Fibroblast of lung (primary cell): ENCODE measurements at places on chromosomes 1 and 21.

DNA sequence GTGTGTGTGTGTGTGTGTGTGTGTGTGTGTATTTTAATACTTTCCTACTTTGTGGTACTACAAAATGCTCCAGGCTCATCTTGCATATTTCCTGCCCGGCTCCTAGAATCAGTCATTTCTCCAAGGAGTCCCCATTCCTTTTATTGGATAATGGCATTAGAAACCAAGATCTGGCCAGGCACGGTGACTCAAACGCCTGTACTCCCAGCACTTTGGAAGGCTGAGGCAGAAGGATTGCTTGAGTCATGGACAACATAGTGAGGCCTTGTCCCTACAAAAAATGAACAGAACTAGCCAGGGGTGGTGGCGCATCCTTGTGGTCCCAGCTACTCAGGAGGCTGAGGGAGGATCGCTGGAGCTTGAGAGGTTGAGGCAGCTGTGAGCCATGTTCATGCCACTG lies 20.3 kb downstream of the EPB41 start:
- DNase-seq: peak; percentile 17

GRCh38 chr1:99540744-99541143 lies 105.2 kb upstream of the PALMD start:
- no peak for DNase-seq

- DNase-seq: no peak
These were observed 514.2 kb upstream of the ZP4 start for GRCh38 chr1:238404921-238405320.

DNA sequence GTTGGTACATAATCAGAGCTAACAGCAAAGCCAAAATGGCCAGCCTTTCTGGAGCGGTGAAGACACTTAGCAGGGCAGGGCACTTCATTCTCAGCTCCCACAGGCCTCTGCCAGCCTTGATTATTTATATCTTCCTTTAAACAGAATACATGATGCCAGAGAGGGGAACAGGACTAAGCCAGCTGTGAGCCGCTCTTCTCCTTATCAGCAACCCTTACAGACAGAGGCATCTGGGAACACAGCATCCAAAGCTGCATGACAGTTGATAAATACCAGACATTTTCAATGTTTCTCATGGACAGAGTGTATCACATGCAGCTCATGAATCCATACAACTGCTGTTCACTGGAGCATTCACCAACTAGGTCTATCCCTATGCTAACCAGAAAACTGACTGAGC lies 29.1 kb downstream of the DNAJC11 start:
- no peak for DNase-seq

DNA sequence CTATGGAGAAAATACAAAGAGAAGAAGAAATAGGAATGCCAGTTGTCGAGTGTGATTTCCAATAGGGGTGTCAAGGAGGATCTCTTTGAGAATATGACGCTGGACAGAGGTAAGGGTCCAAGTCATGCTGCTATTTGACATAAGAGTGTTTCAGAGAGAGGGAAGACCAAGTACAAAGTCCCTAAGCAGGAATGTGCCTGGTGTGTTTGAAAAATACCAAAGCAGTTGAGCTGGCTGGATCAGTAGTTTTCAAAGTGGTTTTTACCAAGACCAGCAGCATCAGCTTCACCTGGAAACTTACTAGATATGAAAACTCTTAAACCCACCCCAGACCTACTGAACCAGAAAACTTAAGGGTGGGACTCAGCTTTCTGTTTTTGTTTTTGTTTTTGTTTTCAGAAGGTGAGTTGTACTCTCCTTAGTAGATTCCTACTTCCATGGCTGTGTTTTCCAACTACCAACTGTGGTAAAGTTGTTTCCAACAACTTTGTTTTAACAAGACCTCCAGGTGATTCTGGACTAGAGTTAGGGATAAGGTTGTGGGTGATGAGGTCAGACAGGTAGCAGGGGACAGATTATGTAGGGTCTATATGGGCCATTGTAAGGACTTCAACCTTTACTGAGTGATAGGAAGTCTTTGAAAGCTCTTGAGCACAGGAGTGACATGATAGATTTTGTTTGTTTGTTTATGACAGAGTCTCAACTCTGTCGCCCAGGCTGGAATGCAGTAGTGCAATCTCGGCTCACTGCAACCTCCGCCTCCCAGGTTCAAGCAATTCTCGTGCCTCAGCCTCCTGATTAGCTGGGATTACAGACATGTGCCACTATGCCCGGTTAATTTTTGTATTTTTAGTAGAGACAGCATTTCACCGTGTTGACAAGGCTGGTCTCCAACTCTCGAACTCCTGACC lies 7.3 kb upstream of the GJA9 start:
- DNase-seq: no peak

- DNase-seq: no peak
These were observed 172.9 kb upstream of the ESRRG start for GRCh38 chr1:216896146-216896545.

DNA sequence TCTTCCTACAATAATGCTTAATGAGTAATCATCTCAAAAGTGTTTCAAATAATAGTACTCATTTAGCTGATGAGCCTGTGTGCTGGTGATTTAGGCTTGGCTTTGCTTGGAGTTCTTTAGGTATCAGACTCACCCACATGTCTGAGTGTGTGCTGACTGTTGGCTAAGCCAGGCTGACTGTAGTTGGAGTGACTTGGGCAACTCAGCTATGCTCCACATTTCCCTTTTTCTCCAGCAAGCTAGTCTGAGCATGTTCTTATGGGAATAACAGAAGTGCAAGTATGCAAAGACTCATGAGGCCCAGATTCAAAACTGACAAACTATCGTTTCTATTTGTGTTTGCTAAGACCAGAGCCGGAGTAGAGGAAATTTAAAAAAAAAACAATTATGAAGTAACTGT lies 99.0 kb upstream of the ADGRL4 start:
- DNase-seq: peak; percentile 13

DNA sequence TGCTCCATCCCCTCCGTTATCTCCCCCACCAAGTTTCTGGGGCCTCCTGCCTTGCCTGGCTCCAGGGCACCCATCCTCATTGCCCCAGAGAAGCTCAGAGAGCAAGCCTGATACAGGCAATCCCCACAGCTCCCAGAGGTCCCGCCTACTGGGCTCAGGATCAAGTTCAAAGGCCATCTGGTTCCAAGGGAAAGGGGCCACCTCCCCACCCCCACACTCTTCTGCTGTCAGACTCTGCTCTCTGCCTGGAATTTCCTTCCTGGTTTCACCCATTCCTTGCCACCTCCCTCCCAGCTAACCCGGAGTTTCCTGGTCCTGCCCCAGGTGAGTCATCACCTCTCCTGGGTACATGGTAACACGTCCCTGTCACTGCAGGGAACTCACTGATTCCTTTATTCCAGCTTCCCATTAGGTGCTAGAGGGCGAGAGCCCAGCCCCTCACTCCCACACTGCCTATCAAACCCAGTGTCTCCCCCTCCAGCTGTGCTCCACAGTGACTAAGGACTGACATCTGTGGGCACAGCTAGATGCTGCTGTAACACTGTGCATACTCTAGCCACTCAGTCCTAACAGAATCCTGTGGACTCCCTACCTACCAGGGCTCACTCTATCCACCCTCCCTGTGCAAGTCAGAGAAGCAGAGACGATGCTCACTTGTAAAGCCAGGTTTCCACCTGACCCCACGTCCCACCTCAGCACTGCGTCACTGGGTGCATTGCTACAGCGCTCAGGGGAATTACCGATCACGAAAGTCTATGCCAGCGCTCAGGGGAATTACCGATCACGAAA lies 21.8 kb downstream of the RSPH1 start:
- DNase-seq: peak; percentile 5

DNA sequence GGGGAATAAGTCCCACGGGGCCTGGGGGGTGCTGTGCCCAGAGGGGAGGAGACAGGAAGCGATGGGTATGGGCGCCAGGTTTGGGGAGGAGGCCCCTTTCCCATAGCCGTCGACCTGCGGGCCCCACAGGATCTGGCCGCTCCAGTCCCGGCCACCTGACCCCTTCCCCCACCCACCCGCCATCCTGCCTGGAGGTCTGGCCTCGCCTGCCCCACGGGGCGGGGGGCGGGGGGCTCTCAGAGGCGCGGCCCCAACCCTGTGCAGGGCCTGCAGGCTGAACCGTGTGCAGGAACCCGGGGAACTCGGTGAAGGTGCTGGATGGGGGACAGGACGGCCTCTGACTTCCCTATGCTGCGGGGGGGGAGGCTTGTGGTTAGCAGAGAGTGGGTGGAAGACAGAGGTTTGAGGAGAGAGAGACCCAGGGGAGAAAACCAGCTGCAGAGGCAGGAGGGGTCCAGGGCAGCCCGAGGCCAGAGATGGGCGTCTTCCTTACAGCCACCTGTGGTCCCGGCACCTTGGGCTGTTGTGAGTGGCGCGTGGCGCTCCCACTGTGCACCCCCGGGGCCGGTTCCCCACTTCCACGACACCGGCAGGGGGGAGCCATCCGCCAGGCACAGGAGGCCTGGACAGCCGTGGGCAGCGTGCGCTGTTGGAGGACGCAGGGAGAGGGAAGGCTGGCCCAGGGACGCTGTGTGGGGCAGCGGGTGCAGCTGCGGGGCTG lies 2.5 kb upstream of the TNFRSF18 start:
- peak; percentile 51 for DNase-seq

- no peak for DNase-seq
These were observed 981.7 kb upstream of the NCAM2 start for GRCh38 chr21:20016435-20017005.

DNA sequence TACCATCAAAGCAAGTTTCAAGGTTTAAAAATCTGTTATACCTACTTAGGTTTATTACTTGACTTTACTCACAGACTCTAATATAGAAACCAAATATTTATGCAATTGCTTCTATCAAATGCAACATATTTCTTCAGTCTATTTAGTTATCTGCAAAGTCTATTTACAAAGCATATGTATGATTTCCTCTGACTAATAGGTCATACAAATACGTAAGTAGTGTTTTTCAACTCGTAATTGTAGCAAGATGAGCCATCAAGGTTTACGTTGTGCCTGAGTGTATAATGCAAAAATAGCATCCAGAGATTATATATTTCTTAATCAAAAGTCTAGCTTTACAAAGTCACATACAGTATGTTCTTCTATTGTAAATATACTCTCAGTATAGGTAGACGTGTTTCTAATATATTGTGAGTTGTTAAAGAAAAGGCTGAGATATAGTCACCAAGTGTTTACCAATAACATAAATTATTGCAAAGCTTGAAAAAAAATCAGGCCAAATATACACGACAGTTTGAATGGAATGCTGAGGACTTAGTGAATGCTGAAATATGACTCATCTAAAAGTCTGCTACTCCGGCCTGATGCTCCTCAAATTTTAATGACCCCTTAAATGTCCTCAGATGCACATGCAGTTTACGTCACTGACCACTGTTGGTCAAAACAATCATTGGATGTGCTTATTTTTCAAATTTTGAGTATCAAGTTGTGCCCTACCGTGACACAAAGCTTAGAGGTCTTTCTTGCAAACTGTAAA lies 48.4 kb downstream of the ADAMTS5 start:
- DNase-seq: peak; percentile 78

GRCh38 chr1:26970810-26971209 lies 10.5 kb upstream of the KDF1 start:
- DNase-seq: peak; percentile 44

DNA sequence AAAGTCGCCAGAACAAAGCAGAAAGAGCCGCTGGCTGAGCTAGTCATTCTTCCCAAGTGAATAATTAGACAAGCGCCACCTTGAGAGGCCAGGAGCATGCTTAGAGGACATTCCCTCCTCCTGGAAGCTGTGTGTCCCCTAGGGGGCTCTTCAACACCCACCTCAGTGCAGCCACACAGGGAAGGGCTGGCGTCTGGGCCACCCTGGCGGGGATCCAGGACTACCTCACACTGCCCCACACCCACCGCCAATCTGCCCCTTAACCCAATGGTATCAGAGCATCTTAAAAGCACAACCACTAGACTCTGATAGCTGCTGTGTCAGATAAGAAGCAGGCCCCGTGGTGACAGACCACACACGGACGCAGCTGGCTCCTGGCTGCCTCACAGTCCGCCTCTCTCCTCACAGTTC lies 24.9 kb downstream of the SETD4 start:
- no peak for DNase-seq

- DNase-seq: no peak
These were observed 472.7 kb downstream of the NPHP4 start for GRCh38 chr1:5519366-5520135.

DNA sequence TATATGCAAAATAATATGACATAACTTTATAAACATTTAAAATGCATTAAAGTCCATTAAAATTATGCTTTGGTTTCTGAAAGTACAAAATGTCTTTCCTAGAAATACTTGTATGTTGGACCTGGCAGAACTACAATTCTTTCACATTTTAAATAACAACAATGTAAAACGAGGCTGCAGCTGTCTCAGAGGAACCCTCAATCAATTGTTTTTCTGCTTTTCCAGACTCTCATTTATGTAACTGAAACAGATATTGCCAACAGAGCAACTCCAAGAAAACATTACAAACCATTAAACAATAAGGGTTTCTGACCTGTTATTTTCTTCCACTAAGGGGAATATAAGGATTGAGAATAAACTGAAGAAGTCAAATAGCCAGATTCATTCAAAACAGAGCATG lies 1193.4 kb downstream of the NCAM2 start:
- no peak for DNase-seq

GRCh38 chr1:6544831-6545230 lies 9.5 kb downstream of the NOL9 start:
- peak; percentile 88 for DNase-seq

- no peak for DNase-seq
These were observed 17.6 kb downstream of the PAXBP1 start for GRCh38 chr21:32753818-32754585.

DNA sequence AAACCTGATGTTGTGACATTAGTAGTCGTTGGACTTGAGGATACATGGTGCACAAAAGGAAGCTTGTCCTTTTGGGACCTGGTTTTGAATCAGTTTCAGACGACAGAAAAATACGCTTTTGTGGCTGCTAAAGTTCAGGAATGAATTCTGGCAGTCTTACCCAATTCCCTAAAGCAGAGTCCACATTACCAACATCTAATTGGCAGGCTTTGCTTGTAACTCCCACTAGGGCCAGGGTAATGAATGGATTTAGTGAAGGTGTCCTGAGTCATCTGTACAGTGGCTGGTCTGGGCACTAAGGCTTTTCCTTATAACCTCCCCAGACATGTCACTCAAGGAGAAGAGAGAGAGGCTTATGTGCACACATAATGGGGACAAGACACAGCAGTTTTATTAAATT lies 66.2 kb upstream of the RNPC3 start:
- peak; percentile 68 for DNase-seq

DNA sequence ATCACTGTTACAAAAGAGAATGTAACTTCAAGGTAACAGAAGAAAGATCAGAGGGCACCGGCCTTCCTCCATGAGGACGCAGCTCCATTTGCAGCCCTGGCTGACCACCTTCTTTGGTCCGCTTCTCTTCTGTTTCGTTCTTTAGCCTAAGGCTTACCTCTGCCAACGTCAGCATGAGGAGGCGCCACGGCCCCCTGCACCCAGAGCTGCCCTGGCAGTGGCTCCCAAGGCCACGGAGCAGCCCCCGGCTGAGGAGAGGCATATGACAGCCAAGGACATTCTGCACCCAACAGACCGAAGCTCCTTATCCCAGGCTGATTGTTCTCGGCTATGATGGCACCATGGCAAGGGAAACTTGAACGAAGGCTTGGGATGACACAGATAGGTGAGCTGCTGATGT lies 250.3 kb downstream of the TOMM20 start:
- DNase-seq: no peak

GRCh38 chr1:178020968-178021640 lies 51.2 kb upstream of the SEC16B start:
- no peak for DNase-seq

GRCh38 chr1:118788463-118788862 lies 199.7 kb downstream of the TBX15 start:
- DNase-seq: peak; percentile 1
